ENCODE measurements at places on chromosomes 5 and 9. TPM values are rescaled to one million over a fixed set of nuclear protein-coding genes. Genes with fewer than 3 reads are reported as not detected.

CDKN2B gene
- total RNA-seq, result 0.93 TPM

PCDHB16 gene
- total RNA-seq, result 0.58 TPM

MEF2C gene
- total RNA-seq, result 5.1 TPM

C5orf47 gene
- not detected for total RNA-seq

ZNF658 gene
- 3.3 TPM for total RNA-seq

INSL6 gene
- total RNA-seq, result not detected

GCNT1 gene
- total RNA-seq, result 1.9 TPM

LRRC14B gene
- not detected for total RNA-seq

DAPK1 gene
- 58.0 TPM for total RNA-seq

MSANTD3 gene
- total RNA-seq, result 7.1 TPM

GRCh38 chr5:135019314-135019713 lies 14.7 kb downstream of the PITX1 start:
- DNase-seq, result no peak

DNA sequence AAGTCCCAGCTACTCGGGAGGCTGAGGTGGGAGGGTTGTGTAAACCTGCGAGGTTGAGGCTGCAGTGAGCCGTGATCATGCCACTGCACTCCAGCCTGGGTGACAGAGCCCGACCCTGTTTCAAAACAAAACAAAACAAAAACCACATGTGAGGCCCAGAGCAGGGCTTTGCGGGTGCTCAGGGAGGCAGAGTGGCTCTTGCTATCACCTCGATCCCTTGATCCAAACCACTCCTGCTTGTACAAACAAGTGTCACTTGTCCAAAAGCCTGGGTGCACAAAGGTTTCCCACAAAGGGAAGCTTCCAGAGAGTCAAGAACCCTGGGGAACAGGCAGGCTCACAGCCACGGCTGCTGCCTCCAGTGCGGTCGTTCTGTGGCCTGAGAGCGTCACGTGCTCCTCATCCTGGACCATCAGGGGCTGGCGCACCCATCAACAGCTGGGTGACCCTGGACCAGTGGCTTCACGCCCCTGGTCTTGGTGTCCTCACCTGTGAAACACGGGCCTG lies 162.7 kb downstream of the C9orf50 start:
- peak; percentile 64 for DNase-seq

GRCh38 chr9:131874447-131874846 lies 134.6 kb upstream of the RAPGEF1 start:
- no peak for DNase-seq

DNA sequence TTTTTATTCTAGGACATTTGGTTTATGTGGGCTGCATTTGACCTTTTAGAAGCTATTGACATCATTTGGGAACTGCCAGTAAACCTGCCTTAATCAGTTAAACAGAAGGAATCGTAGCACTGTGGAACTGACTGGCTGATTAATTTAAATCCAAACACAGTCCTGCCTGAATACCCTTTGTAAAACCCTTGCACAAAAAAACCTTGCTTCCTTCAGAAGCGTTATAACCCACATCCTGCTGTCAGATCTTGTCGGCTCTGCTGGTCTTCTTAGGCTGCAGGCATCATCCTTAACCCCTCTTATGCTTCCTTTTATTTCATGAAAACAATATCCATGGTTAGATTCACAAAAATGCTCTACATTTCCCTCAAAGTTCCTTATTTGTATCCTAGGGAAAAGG lies 46.3 kb downstream of the PAM start:
- DNase-seq, result no peak

DNA sequence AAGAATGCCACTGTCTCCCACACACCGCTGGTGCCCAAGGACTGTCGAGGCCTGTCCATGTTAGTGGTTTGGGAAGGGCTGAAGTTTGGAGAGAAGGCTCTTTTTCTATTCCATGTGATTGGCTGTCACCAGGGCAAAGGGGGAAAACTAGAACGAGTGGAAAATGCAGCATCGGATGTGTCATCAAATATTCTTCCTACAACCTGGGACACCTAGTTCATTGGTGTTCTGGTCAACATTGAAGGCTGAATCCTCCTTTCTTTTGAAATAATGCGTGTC lies 53.2 kb downstream of the PIK3R1 start:
- no peak for DNase-seq

DNA sequence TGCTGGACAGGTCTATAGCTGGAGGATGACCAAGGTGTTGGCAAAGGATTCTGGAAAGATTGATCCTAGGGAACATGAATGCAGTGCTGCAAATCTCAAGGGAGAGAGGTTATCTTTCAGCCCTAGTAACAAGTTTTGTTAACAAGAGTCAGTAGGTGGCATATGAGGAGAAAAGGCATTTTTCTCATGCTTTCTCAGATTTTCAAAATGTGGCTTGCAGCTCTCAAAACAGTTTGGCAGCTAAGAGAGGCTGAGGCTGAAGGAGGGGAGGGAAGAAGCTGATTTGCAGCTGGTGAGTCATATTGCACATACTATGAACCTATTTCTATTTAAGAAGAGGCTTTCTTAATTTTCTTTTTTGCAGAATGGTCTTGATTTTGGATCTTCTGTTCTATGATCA lies 64.3 kb upstream of the PCA3 start:
- DNase-seq, result no peak

GRCh38 chr5:120449501-120449900 lies 14.6 kb upstream of the PRR16 start:
- DNase-seq, result no peak

GRCh38 chr9:29211580-29212396 lies 1638.5 kb upstream of the C9orf72 start:
- DNase-seq, result no peak

DNA sequence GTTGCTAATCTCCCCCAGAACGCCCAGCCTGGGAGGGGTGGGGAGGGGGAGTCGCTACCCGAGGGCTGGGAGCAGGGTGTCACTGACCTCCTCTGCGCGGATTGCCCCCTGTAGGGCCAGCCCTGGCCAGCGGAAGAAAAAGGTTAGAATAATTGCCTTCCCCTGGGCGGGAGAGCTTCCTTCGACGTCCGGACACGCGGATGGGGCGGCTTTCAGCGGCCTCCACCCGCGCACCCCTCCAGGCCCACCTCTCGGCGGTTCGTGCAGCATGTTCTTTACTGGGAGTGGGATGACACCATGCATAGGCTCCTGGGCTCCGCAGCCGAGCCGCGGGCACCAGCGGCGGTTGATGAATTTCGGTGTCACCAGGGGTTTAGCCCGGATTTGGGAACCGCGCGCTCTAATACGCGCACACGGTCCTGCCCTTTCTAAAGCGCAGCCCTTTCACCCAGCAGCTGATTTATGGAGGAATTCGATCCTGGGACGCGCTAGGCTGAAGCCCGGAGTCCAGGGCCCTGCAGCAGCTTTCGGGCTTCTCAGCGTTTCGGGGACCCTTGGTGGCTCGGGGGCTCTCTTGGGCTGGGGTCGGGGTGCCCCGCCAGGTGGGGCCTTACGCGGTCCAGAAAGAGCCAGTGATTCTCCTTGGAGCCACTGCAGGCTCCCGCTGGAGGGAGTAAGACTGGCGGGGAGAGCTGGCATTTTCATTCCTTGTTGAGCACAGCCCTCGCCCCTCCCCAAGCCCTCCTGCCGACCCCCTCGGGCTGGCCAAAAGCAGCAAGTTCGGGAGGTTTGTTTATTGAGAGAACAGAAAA lies 10.1 kb downstream of the LMX1B start:
- no peak for DNase-seq

Data from left lobe of liver (tissue), 2 donors.